DMS53 (cell line): ENCODE measurements at places on chromosomes 16 and 17.

GRCh38 chr17:80154166-80154565 is 7.2 kb upstream of the EIF4A3 start:
- no peak for DNase-seq

- DNase-seq, result no peak
Measured at GRCh38 chr16:2096853-2097595, 38.7 kb downstream of the PKD1 start.

DNA sequence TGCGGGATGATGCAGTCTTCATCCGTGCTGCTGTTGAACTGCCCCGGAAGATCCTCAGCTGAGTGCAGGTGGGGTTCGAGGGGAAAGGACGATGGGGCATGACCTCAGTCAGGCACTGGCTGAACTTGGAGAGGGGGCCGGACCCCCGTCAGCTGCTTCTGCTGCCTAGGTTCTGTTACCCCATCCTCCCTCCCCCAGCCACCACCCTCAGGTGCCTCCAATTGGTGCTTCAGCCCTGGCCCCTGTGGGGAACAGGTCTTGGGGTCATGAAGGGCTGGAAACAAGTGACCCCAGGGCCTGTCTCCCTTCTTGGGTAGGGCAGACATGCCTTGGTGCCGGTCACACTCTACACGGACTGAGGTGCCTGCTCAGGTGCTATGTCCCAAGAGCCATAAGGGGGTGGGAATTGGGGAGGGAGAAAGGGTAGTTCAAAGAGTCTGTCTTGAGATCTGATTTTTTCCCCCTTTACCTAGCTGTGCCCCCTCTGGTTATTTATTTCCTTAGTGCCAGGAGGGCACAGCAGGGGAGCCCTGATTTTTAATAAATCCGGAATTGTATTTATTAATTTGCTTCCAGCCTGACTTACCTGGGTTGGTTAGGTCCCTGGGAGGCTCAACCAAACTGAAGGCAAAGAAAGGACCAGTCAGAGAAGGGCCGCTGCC is 5.8 kb downstream of the TRAF4 start:
- DNase-seq, result no peak

- DNase-seq, result peak; percentile 74
Measured at GRCh38 chr17:35795007-35795870, at the start of gene MMP28. Gene MMP28 (minus strand): TSS chr17:35795641. CDS start chr17:35795377, 264 bp downstream.

DNA sequence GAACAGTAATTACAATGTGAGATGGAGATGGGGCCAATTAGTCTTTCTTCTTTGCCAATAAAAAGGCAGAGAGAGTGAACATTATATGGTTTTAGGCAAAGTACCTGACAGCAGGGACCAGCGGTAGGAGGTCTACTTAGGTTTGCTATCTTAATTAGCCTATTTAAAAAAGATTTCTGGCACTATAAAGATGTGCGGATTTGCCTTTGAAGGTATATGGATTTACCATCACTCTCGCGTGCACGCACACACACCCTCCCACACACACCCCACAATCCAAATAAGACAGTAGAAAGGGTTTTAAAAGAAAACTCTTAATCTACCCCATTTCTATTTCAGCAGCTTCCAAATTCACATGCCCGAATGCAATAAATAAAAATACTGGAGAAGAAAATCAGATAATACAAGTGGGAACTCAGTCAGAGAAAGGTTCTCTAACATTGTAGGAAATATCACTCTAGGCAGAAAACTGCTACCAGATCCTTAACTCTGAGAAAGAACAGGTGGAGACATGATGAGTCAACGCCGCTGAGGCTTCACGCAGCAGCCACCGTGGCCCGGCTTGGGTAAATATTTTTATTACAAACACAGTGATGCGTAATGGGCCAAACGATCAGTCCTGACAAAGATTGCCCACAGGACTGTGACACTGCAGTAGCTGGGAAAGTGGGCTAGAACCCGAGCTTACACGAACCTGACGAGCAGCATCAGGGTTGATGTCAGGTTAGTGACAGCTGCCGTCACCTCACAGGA is 66.6 kb upstream of the AXIN2 start:
- peak; percentile 100 for DNase-seq

DNA sequence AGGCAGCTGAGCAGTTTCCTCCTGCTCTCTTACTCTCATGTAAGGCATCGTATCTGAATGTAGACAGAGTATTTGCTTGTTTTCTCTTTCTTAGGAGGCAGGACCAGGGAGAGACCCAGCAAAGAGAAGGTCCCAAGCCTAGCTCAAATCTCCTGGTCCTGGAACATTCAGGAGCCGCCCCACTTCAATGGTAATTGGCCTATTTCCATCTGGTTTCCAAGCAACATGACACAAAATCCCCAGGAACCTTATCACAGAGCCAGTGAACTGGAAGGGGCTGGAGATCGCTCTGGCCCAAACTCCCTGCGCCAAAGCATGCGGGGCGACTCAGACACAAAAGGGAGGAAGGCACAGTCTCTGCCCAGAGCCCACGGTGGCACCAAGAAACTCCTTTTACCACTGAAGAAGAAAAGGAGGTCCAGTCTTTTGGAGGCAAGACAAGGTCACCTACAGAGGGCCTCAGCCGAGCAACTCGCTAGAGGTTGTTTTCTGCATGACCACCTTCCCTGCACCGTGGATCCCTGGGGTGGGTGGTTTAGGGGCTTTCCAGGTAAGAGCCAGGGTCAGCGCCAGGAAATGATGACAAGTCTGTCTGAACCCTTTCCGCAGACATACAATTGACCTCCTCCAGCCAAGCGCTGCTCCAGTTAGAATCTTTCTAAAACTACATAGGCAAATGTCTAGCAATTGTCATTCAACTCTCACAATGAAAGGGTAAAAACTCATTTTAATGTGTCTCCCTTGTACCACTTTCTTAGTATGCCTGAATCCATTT is 394.7 kb downstream of the SOX9 start:
- DNase-seq, result no peak

- peak; percentile 66 for DNase-seq
Measured at GRCh38 chr17:58531661-58532554, 17.5 kb upstream of the MTMR4 start.
